ENCODE measurements at places on chromosomes 3 and 15.

DNA sequence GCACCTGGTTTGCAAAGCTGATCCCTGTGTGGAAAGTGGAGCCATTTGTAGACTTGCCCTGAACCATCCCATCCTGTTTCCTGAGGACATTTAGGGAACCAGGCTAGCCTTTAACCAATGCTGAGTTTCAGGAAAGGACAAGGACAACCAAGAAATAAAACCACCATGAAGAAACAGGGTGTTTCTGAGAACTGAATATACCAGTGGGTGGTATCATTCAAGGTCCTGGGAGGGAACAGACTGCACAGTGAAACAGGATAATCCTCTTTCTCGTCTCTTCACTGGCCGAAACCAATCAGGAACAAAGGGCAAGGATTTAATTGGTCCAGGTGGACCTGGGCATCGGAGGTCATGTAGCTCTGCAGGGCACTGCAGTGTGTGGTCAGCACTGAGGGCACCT is 21.8 kb downstream of the ZNF860 start:
- DNase-seq, result no peak

DNA sequence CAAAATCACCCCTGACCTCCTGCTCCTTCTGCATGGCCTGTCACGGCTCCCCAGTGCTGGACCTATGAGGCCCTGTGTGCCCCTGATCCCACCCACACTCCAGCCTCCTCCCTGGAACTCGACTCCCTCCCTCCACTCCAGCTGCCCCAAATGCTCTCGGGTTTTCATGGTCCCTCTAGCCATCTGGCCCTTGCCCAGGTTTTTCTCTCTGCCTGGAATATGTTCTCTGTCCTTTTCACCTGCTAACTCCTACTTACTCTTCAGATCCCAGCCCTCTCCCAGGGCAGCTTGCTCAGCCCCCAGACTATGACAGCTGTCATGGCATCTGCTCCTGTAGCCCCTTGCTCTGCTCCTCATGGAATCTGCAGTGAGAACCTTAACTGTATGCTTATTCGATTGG is 30.3 kb downstream of the DUSP7 start:
- DNase-seq, result no peak

DNA sequence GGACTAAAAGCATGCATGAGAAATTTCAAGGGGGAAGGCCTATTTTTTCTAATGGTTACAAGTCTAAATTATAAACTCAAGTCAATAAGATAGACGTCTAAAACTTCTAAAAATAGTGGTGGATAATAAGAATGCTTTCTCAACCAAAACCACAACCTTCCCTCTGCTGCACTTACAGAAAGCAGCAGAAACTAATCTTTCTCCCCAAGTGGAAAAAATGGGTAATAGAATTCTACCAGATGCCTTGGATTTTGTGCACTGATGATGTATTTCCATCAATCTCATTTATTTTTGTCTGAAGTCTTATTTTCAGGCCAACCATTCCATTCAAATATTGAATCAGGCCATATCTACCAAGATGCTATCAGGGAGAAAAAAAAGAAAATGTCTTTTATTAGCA is 344.7 kb downstream of the NEK10 start:
- no peak for DNase-seq

DNA sequence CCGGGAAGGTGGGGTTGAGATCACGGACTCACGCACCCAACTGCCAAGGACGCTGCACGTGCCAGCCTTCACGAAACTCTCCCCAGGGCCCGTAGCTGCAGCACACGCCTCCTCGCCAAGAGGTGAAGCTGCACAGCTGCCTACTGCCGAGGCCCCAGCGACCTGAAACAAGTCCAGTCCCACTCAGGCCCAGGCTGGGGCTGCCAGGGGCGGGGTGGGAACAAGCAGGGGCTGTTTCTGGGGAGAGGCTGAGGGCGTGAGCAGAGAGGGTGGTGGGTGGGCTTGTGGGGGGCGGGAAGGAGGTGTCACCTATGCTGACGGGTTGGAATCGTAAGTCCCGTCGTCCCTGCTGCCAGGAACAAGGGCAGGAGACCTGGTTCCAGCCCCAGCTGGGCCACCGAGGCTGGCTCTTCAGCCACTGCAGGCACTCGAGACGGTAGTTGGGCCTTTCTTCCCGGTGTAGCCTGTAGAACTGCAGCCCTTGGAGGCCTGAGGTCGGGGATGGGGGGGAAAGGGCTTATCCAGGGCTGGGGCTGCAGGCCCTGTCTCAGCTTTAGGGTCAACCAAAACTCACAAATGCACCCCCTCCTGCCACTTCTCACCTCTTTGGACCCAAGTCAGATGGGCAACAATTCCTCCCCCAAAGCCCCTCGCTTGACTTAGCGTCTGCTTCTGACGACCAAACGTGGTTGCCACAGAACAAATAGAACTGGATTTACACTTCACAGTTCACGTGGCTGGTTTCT is 44.4 kb downstream of the MUC20 start:
- no peak for DNase-seq

DNA sequence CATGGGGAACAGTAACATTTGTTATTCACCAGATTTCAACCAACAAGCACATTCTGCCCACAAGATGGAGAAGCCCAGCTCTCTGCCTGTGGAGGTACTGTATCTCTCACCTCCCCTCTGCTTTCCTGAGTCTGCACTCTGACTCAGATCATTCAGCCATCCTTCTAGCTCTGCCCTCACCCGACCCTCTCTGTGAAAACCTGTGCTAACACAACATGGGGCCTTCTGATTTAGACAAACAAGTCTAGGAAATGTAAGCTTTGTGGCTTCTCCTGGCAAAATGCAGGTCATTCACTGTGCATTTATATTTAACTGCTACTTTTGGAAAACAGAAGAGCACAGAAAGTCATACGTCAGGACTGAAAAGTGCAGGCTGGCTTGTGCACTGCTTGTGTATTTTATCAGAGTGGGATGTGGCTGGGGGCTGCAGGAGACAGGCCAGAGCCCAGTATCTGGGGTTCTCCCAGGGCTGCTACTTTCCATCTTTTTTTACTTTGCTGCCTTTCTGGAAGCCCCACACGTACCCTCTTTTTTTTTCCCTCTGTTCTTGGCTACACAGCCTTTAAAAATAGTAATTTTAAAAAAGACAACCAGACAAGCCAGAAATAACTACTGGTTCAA is 50.8 kb downstream of the SUSD5 start:
- no peak for DNase-seq

- DNase-seq, result no peak
Observed at GRCh38 chr3:40382617-40382979, 4.4 kb upstream of the ENTPD3 start.

DNA sequence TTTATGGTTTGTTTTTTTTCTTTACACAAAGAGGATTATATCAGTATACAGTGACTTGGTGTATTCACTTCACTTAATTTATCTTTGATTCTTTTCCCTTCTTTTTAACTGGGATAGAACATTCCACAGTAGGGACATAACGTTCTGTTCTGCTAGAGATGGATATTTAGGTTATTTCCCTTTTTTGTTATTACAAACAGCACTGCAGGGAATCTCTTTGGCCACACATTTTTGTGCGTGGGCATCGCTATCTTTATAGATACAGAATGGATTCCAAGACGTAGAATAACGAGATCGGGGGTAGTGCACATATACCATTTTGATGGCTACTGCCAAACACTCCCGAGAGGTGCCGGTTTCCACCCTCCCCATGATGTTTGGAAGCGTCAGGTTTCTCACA is 44.8 kb downstream of the PXYLP1 start:
- no peak for DNase-seq

DNA sequence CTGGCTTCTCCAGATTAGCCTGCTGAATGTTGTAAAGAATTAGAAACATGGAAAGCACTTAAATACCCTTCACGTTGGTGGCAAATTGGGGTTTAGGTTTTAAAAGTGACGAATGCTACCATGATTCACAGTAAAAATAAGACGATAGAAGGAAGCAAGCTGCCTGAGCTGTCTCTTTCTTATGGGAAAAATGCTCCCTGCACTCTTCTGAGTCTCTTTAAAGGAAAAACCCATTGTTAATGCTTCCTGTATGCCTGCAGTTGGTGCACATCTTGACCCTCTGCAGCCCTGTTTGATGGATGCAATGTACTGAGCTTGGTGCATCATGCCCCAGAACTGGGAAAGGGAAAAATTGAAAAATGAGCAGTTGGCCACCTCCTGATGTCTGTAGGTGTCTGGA is 258.6 kb upstream of the RASGRP1 start:
- DNase-seq, result no peak

DNA sequence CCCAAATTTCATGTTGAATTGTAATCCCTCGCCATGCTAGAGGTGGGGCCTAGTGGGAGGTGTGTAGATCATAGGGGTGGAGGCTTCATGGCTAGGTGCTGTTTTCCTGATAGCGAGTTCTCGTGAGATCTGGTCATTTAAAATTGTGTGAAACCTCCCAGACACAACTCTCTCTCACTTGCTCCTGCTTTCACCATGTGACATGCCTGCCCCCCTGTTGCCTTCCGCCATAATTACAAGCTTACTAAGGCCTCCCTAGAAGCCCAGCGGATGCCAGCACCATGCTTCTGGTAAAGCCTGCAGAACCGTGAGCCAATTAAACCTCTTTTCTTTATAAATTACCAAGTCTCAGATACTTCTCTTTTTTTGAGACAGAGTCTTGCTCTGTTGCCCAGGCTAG is 36.0 kb downstream of the CCDC54 start:
- no peak for DNase-seq

DNA sequence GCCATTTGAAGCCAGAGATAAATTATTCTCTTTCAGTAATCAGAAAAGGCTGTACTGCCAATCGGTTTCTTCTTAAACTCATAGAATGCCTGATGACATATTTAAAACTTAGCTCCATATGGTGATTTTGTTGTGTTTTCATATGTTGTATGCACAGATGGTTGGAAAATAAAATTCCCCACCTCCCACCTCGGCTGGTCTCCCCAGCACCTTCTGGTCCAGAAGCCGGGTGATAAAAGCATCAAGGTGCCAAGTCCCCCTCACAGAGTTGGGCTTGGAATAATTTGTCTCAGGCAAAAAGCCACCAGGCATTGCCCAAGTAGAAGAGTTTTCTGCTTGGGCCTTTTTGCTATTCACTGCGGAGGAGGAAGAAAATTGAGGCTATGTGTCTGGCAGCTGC is 18.4 kb downstream of the LARS2 start:
- no peak for DNase-seq

DNA sequence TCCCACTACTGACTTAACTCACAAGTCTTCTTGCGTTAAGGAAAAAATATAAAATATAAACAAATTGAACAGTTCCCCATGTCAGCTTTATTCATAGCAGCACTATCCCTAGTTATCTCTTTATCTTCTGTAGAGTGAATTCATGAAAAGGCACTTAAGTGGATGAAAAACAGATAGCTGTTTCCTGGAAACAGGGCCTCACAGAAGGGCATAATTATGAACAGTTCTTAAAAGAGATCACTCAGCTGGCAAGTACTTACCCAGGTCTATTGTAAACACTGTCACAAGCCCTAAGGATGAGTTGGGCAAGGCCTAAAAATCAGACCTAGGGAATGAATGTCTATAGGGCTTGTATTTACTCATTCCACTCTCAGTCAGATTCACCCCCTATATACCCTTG is 10.7 kb downstream of the MB21D2 start:
- no peak for DNase-seq

DNA sequence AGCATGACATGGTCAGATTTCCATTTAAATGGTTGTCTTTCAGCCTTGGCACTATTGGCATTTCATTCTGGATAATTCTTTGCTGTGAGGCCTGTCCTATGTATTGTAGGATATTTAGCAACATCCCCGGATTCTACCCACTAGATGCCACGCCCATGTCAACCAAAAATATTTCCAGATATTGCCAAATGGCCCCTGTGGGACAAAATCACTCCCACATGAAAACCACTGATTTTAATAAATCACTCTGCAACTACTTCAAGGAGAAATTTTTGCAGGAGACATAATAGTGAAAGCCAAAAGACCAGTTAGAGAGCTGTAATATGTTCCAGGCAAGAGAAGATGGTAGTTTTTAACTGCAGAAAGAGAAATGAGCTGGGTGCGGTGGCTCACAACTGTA is 55.9 kb upstream of the RARB start:
- DNase-seq, result no peak

DNA sequence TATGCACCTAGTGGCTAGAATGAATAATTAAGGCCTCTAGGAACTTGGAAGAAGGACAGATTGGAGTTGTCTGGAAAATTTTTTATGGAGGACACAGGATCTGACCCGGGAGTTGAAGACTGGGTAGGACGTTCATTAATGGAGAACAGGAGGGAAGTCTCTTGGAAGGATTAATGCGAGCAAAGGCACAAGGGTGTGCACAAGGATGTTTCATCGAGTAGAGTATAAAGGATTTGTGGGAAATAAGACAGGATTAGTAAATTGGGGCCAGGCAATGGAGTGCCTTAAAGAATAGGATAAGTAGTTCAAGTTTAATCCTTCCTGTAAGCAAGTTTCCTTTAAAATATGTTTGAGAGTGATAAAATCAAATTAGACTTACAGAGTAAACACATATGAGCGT is 14.6 kb downstream of the LMOD3 start:
- no peak for DNase-seq

- no peak for DNase-seq
Observed at GRCh38 chr15:26781816-26782215, 8.9 kb upstream of the GABRB3 start.

DNA sequence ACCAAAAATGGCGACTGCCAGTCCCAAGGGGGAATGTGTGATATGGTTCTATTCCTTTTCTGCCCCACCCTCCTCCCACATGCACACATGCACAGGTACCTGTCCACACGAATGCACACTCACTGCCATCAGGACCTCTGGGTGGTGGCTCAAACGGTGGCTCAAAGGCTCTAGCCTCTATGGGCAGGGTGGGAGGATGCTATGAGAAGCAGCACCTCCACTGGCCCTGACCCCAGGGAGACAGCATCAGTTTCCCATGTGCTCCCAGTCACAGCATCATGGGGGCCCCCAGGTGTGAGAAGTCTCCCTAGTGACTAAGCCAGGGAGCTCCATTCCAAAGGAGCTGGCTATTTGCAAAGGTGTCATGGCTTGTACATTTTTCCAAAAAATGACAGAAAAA is 15.9 kb downstream of the SEMA3G start:
- no peak for DNase-seq

DNA sequence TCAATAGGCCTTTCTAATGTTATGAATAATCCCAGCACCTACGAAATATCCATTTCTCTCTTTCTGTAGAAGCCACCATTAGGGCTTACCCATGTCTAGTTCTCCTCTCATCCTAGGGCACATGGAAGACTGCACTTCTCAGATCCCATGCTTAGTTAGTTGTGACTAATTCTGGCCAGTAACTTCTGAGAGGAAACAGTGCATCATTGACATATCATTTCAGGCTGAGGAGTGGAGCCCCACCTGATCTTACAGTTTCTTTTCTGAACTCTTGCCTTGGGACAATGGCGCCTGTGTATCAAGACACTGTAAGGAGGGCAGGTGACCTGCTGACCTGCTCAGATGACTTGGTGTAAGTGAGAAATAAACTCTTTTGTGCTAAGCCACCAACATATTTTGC is 39.4 kb upstream of the TBL1XR1 start:
- no peak for DNase-seq
